ENCODE measurements at places on chromosomes 12 and 14.

DNA sequence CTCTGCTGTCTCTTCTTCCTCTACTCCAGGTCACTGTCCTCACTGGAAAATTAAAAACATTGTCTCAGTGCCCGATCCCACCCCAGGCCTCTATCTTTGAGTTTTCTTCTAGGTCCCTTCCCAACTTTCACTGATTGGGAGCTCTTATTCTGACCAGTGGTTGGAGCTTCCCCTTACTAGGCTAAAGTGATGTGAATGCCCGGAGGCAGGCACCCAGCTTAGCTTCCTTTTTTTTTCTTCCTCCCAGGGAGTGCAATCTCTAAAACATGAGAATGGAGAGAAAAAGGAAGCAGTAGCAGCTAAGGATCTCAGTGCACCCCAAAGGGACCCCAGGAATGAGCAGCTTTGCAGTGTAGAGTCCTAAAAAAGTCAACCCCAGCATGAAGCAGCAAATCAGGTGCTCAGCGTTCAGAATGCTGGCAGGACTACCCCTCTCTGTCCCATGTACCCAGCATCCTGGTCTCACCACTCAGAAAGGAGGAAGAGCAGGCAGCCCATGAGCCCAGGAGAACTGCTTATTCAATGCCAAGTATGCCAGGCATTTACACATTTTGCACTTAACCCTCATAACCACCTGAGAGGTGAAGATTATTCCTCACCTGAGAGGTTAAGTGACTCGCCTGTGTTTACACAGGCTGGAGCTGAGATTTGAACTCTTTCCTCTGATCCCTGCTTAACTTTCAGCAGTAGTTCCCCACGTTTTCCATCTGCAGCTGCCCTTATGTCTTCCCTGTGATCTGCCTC, 146.2 kb upstream of the PWP1 start:
- DNase-seq, result no peak

DNA sequence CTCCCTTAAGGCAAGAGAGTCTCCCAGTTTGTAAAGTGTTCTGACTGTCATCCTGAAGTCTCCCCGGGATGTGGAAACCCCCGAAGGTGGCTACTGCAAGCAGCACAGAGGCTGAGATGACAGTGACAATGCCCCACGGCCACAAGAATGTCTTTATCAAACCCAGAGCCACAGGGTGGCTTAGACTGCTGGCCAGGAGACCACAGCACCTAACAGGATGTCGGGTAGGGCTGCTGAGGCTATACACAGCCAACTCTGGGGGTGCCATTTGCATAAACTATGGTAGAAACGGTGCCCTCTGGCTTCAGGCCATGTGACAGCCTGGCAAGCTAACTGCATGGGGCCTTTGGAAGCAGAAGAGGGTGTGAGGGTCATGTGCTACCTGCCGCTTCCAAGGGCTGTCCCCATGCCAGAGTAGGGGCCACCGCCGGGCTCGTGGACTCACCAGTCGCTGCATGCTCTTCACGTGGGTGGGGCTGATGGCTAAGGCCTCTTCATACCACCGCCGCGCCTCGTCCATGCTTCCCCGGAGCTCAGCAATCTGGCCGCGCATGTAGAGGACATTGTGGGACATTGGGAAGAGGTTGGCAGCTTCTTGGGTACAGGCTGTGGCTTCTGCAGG, 180.9 kb downstream of the CALM1 start:
- DNase-seq, result no peak

DNA sequence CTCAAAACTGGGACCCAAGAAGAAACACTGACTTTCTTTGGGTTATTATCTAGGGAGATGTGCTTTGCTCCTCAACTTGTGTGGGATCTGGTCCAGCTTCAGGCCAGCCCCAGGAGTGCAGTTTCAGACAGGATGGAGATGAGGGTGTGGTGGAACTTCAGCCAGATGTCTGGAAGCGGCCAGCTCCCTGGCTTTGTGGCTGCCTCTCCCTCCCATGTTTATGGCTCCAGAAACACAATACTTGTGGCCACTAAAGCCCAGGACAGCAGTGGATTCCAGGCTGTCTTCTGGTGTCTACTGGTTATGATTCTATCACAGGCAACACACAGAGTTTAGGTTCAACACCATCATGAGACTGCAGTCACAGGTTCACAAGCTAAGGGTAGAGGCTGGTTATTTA, 44.2 kb upstream of the EMP1 start:
- no peak for DNase-seq

GRCh38 chr12:71790331-71790730, 35.7 kb downstream of the RAB21 start:
- no peak for DNase-seq

- no peak for DNase-seq
Observed at GRCh38 chr12:119325813-119326212, 8.7 kb upstream of the CCDC60 start.

DNA sequence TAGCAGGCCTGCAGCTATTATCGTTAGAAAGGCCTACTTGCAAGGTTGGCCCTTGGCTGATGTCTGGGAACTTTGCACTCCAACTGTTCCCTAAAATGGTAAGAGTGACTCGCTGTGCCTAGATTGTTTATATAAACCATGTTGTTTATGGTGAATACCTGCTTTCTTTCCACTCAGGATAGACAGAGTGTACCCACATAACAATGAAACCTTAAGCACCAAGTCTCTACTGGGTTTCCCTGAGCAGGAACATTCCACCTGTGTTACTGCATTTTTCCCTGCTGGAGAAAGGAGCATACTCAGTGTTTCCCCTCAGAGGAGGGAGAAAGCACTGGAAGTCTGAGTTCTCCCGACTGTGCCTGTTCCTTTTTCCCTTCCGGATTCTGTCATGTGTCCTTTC, 32.8 kb downstream of the ERP29 start:
- DNase-seq, result no peak

DNA sequence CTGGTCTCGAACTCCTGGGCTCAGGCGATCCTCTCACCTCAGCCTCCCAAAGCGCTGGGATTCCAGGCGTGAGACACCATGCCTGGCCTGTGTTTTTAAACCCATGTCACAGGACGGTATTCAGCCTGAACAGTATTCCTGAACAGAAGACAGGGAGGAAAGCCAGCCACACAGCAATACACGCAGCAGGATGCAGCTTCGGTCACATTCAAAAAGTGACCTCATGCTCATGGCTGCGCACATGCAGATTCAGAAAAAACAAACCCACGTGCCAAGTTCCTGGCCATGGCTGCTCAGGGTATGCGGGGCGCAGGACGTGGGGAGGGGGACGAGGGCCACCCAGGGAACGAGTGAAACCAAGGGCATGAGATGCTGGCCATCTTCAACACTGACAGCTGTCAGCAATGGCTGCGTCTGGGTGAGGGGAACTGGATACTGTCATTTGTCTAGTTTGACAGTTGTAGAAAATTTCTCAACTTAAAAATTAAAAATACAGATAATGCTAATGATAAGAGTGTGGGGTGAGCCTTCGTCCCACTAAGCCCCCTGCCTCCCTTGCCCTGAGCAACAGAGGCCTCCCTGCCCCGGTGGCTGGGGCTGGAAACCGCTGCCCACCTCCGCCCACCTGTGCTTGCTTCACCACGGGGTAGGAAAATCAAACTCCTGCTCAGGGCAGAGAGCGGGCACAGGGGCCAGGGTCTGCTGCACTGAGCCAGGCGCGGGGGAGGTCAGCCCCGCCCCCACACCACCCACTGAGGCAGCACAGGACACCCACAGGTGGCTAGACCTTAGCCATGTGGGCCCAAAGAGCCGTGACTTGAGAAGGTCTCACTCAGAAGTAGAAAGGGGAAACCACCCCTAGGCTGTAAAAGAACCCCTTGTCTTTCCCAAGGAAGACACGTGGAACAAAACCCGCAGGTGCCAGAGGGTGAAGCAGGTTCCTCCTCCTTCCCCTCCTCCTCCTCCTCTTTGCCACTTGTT, 84.2 kb downstream of the SCARB1 start:
- no peak for DNase-seq

DNA sequence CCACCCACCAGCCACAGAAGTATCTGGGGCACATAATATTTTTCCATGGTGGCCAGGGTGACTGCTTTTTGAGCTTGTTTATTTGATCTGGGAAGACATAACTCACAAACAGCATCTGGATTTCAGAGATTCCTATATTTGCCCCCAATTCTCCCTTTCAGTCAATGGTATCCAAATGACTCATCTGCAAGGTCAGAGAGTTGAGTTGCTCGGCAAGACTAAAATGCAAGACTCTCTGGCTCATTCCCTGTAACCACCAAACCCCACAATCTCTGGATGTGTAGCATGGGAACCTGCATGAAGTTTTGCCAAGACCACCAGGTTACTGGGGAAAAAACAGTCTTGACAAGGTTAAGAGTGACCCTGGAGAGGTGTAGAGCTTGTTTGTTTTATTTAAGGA, 174.9 kb upstream of the FAR2 start:
- no peak for DNase-seq

GRCh38 chr12:2053691-2054090, 904 bp downstream of the CACNA1C start:
- DNase-seq, result peak; percentile 50

GRCh38 chr12:100824476-100824875, 29.9 kb downstream of the ANO4 start:
- no peak for DNase-seq

- no peak for DNase-seq
Observed at GRCh38 chr14:75961662-75962061, 20.1 kb downstream of the TGFB3 start.

DNA sequence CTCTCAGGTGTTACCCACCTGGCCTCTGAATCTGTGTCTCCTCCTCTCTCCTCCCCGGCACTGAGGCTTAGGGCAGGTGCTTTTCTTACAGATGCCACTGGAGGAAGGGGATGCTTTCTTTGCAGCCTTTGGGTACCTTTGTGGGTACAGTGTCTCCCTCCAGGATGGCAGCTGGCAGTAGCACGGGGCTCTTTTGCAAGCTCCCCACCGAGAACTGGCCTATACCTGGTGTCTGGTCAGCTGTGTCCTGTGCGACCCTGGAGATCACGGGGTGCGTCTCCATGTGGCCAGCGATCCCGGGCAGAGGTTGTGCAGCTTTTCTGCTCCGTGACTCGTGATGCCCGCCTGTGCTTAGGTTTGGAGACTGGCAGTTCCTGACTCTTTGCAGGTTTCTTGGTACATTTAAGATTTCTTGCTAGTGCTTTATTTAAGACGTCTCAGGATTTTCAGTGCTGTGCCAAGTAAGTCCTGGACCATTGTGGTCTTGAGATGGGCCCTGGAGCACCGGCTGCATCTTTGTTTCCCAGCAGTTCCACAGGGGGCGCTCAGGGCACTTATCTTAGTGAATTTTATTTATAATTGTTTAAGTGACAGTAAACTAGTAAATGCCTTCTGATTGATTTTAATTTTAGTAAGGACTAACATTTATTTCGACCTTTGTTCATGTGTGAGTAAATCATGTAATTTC, 68.9 kb downstream of the DDX51 start:
- no peak for DNase-seq

GRCh38 chr12:91249054-91249453, 66.4 kb upstream of the DCN start:
- no peak for DNase-seq

DNA sequence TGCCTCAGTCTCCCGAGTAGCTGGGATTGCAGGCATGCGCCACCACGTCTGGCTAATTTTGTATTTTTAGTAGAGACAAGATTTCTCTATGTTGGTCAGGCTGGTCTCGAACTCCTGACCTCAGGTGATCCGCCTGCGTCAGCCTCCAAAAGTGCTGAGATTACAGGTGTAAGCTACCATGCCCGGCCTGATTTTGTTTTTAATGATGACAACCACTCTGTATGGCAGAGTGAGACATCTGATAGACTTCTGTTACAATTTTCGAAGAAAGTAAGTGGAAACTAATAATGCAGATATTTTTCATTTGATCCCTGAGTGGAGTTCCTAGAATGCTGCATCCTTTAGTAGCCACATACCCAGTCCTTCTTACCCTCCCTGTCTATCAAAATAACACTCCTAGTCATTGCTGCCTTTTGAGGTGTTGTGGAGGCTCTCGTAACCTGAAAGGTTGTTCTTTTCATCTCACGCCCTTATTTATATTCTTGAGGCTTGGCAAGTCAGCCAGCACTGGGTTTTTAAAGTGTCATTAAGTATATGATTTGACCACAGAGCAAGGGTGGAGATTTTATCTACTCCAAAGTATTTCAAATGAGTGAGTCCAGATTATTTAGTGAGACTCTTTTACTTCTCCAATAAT, 5.9 kb upstream of the EID3 start:
- DNase-seq, result no peak

DNA sequence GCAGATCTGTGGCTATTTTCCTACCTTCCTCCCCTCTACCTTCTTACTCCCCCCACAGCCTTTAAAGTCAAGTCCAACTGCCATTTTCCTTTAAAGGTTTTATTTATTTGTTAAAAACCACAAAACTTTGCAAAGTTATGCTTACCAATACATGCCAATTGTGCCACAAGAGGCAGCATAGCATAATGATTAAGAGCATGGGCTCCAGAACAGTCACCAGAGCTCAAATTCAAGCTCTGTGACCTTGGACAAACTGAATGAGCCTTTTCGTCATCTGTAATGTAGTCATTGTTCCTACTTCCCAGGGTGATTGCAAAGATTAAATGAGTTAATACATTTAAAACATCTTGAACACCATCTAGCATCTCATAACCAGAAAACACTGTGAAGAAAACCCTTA, 13.0 kb upstream of the FMNL3 start:
- DNase-seq, result no peak

DNA sequence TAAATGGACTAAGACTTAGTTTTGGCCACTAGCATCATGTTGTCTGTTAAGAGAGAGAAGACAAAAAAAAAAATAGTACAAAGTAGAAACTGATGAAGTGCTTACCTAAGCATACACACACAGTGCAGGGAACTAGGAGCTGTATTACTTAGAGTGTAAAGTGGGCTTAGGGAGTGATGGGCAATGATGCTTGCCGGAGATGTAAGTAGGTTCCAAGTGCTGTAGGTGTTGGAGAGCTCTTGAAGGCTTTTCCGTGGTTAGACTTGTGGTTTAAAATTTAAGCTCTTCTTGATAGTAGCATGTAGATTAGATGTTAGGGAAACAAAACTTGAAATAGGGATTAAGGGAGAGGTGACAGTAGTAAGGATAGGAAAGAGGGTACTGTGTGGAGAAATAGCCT, 34.7 kb downstream of the MIA2 start:
- no peak for DNase-seq

DNA sequence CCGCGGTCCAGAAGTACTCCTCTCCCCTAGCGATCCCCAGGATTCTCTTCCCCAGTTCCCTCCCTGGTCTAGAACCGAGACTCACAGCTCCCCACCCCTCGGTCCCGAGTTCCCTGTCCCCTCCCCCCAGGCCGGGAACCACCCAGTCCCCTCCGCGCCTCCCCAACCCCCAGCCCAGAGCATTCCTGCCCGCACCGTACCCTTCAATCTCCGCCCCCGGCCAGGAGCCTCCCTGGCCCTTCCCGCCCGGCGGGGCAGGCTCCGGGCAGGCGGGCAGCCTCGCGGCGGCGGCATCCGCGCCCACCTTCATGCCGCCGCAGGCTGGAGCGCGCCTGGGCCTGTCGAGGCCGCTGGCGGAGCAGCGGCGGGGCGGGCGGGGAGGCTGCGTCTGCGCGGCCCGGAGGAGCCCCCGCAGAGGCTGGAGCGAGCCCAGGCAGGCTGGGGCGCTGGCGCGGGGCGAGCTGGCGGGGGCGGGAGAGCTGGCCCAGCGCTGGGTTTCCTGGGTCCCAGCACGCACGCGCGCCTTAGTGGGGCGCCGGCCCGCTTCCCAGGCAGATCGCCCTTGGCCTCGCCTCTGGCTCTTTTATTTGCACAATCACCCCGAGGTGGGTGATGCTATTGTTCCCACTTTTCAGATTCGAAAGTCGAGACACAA, 22.2 kb upstream of the GPR132 start:
- peak; percentile 71 for DNase-seq
